ENCODE measurements at places on chromosomes 12 and 14.
A peak's percentile ranks its signal among the peaks of the same experiment; 100 is the strongest.

DNA sequence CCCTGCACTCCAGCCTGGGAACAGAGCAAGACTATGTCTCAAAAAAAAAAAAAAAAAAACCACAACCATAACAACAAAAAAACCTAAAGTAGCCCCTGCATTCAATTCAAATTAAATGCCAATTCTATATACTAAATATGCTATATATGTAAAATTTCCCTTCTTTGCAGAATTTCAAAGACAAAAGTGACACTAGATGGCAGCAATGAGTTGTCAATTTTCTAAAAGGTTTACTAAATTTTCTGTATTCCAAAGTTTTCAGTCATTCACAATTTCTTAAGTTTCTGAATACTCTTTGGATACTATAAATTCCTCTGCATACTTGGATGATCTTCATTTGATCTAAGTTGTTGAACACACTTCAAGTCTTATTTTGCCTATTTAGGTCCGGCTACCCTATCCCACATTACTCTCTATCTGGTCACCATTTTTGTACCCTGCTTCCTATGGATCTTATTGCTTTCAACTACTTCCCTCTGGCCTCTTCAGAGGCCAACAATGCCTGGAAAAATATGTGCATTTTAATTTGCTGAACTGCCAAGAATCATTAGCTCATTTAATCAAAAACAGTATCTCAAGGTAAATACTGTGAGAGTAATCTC, 27.9 kb downstream of the HNRNPC start:
- no peak for DNase-seq

GRCh38 chr14:101215927-101216326, 312.4 kb upstream of the RTL1 start:
- DNase-seq, result no peak

DNA sequence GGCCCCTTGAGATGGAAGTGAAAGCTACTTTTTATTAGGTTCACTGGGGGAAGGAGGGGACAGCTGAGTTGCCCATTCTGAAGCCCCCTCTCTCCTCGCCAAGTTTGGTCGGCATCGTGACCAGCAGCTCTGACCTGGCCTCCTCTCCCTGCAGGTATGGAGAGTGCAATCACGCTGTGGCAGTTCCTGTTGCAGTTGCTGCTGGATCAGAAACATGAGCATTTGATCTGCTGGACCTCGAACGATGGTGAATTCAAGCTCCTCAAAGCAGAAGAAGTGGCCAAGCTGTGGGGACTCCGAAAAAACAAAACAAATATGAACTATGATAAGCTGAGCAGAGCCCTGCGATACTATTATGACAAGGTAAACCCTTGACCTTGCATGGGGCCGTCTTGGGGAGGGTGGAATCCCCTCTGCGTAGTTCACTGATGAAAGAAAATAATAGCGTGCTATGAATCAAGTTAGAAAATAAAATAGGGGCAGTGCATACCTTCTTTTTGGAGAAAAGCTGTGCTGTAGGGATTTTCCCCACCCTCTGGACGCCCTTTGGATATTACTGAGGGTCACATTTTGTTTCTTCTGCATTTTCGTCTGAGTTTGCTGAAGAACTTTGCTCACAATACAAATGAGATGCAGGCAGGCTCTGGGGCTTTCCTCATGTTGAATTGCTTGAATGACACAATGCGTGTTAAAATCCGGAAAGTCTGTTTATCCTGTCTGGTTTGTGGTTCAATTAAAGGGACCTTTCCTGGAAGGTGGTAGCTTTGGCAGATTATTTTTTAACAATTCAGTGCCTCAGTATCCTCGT, 29.4 kb downstream of the ELK3 start:
- peak; percentile 30 for DNase-seq

GRCh38 chr12:47017901-47018475, 61.4 kb upstream of the PCED1B start:
- no peak for DNase-seq

- DNase-seq, result peak; percentile 71
Measured at GRCh38 chr12:16385782-16386646, 38.6 kb downstream of the MGST1 start.

DNA sequence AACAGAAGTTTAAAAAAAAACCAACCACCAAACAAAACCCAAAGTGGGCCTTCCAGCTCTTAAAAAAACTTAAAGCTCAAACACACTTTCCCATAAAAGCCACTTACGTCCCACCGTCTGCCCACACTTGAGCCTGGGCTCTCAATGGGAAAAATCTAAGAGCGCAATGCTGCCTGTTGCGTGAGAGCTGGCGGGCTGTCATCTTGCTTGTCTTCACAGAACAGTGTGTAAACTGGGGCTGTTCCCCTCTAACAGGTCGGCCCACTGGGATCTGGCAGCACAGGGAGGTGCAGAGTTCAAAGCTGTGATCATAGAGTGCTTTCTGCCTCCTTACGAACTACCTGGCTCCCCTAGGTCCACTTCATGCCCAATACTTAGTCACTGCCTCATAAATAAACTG, 80.0 kb downstream of the DICER1 start:
- DNase-seq, result no peak

DNA sequence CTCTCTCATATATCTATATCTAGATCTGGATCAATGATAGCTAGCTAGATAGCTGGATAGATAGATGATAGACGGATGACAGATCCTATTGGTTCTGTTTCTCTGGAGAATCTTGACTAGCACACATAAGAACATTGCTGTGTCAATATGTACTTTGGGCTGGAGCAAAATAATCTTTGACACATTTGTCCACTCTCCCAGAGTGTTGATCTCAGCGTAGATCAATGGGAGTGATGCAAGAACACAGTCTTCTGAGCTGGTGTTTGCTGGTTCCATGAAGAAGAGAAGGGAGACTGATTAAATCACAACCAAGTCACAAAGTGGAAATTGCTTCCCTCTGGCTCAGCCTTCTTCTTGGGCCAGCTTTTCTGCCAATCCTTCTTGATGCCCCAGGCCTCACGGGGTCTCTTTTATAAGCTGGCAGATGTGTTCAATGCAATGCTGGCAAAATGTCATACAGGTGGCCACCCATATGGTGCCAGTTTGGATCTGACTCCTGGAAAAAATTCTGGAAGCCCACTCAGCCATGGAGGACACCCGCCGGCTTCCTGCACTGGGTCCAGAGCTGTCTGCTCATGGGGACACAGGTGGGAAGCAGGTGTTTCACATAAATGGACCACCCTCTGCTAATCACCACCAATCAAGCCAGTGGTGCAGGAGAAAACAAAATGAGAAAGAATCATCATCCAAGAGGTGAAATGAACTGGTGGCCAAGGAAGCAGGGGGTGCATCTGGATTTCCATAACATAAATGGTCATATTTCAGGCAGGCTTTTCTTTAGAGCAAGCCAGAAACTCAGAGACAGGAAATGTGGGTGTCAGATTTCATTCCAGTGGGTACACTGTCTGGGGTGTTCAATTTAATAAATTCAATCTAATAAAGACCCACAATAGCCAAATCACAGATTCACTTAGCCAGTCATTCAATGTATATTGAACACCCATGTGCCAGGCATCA, 310.3 kb downstream of the DPF3 start:
- DNase-seq, result no peak

DNA sequence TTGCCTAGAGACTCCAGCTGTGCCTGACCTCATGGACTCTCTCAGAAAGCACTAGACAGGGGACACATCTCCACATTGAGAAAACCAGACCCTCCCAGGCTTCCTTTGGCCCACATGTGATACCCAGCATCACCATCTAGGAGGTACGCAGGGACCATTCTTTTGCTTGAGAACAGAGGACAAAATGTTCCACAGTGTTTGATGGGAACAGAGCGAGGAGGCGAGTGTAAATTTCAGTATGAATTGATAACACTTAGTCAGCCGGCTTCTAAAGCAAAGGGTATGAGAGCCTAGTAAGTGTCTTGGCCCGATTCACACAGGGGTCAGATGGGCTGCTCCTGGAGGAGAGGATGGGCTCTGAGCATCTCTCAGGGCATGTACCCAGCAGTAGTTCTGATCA, 1052.4 kb downstream of the BCL11B start:
- no peak for DNase-seq

- DNase-seq, result no peak
Measured at GRCh38 chr12:57838594-57839302, 7.8 kb downstream of the CTDSP2 start.
